ENCODE measurements at places on chromosomes 7 and 10.

DNA sequence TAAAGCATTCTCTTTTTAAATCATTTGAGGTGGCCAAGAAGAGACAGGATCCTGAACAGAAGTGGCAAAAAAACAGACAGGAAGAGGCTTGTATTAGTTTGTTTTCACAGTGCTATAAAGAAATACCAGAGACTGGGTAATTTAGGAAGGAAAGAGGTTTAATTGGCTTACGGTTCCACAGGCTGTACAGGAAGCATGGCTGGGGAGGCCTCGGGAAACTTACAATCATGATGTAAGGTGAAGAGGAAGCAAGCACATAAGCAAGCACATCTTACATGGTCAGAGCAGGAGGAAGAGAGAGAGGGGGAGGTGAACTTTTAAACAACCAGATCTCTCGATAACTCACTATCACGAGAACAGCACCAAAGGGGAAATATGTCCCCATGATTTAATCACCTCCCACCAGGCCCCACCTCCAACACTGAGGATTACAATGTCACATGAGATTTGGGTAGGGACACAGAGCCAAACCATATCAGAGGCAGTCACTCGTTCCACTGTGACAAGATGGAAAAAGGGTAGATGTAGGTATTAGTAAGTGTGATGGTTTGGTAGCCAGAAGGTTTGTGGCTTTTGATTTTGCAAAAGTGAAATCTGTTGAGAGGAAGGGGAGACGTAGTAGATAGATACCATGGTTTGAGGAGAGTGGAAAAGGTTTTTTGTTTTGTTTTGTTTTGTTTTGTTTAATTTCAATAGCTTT lies 5.1 kb downstream of the MSRB2 start:
- DNase-seq: no peak

- no peak for DNase-seq
These were observed 85.2 kb downstream of the ADAM12 start for GRCh38 chr10:126302826-126303665.

GRCh38 chr10:48279081-48279751 lies 4.7 kb upstream of the FRMPD2 start:
- no peak for DNase-seq

DNA sequence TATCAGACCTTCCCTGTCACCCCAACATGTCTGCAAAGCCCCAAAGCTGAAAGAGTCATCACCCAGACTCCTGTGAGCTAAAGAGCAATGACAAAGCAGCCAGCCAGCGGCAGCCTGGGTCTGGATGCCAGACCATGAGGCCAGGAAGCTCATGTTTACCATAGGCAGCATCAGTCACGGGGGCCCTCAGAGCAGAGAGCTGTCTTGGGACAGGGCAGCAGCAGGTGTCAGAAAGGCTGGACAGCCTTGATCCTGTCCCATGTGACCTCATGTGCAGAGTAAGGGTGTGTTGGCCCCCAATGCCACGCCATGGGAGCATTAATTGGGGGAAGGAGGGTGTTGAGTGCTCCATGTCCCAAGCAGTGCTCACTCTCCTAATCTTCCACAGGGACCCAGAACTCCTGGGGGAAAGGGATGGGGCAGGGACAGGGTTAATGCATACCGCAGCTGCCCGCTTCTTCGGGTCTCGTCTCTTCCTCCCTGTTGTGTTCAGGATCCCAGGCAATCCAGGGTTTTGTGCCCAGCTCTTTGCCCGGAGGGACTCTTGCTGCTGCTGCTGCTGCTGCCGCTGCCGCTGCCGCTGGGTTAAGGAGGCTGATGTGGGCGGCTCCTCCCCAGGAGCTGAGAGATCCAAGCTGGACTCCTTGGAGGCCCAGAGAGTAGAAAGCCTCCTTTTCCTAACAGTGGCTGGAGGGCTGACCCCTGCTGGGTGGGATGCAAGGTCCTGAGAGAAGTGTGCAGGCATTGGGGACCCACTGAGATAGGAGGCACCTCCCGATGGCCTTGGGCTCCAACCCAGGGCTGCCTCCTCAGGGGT lies 7.1 kb downstream of the CCDC201 start:
- DNase-seq: no peak

GRCh38 chr10:126408953-126409641 lies 20.8 kb upstream of the ADAM12 start:
- no peak for DNase-seq

DNA sequence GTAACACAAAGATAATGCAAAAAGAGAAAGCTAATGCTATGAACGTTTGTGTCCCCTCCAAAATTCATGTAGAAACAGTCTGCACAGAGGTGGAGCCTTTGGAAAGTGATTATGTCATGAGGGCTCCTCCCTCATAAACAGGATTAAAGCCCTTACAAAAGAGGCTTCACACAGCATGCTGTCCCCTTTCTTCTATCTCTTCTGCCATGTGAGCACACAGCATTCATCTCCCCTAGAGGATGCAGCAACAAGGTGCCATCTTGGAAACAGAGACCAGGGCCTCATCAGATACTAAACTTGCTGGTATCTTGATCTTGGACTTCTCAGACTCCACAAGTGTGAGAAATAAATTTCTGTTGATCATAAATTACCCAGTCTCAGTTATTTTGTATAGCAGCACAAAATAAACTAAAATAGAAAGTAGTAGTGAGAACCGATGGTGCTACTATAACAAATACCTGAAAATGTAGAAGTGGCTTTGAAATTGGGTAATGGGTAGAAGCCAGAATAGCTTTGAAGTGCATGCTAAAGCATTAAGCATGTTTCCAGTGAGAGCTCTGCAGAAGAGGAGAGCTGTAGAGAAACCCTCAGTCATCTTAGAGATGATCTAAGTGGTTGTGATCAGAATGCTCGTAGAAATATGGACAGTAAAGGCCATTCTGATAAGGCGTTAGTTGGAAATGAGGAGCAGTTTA lies 108.7 kb downstream of the DNAJC1 start:
- no peak for DNase-seq

DNA sequence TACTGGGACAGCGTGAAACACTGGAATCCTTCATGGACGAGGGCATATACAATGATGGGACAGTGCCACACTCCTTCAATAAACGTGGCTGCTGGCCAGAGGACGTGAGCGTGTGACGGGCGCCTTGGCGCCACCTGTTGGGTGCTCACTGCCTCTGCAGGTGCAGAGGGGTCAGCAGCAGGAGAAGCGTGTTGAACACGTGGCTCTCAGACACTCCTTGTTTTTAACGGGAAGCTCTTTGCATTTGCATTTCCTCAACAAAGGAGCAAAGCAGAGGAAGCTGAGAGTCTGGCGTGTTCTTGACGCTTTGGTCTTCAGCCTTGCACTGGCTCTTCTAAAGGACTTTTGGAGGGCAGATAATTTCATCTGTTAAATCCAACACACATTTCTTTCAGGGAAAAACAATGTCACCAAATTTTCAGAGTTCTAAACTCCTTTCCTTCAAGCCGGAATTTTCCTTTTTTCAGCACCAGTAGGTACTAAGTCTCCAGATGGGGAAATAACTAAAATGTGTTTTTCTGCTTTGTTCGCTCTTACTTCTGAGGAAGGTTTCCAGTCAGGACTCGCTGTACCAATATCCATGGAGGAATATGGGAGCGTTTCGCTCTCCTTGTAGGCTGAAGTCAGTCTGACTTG lies 2.9 kb upstream of the GET4 start:
- peak; percentile 58 for DNase-seq

- DNase-seq: no peak
These were observed 26.6 kb downstream of the SEMA3D start for GRCh38 chr7:85160223-85160622.

DNA sequence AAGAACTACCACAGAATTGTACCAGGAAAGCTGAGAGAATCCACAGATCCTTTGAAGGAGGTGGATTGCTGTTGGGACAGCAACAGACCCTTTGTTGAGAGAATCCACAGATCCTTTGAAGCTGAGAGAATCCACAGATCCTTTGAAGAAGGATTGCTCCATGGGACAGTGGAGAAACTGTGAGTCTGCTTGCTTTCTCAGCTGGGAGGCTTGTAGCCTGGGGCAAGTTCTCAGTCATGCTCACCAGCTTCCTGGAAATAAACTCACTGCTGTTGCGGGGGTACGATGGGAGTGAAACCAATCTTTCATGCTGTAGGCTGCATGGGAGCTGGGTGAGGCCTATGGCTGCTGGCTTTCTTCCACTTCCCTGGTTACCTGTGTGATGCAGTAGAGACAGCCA lies 106.3 kb downstream of the C7orf25 start:
- DNase-seq: no peak

All from NCI-H748 treated with DMSO at 0.1 percent for 48 hours (cell line).